ENCODE measurements at places on chromosomes 3 and 15.

DNA sequence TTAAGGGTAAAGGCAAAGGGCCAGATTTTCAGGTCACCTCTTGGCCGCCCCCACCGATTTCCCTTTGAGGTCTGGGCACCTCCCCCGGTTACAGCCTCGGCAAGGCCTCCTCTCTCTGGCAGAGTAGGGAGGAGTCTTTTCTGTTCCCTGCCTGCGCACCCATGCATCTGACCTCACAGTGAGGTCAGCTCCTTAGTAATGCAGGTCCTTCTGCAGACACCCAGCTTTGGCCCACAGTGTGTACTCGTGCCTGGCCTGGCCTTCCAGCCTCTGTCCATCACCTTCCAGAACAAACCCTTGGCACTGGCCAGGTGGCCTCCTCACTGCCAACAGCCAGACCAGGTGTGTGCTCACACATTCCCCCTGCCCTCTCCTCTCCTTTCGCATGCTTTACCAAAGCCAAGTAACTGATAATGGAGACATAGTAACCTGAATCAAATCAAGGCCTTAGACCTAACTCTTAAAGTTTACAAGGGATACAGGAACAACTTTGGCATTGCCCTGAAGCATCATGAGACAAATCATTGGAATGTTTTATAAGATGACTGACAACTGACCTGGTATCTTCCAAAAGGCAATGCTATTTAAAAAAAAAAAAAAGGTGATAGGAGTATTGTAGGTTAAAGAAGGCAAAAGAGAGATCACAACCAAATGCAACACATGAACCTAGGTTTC is 61.3 kb downstream of the CORO2B start:
- DNase-seq: no peak

GRCh38 chr3:58680879-58681525 is 14.4 kb upstream of the FAM3D start:
- no peak for DNase-seq

DNA sequence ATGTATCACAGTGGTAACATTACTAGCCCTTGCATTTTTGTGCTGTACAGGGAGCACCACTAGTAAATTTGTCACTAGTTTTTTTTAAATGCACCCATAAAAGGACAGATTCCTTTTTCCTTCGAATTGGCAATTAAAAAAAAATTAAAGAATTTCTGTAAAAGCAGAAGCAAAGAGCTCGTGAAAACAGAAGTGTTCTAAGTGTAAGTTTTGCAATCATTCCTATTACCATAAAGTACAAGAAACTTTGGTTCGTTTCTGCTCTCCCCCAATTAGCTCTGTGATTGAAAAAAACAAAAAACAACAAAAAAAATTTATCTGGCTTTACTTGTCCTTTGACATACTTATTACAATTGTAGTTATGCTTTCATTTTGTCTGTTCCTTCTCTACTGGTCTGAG is 5.3 kb downstream of the SERP1 start:
- DNase-seq: no peak

GRCh38 chr15:28936081-28936480 is 50.3 kb downstream of the APBA2 start:
- no peak for DNase-seq

- DNase-seq: no peak
Observed at GRCh38 chr3:71652781-71653413, 69.4 kb upstream of the FOXP1 start.

DNA sequence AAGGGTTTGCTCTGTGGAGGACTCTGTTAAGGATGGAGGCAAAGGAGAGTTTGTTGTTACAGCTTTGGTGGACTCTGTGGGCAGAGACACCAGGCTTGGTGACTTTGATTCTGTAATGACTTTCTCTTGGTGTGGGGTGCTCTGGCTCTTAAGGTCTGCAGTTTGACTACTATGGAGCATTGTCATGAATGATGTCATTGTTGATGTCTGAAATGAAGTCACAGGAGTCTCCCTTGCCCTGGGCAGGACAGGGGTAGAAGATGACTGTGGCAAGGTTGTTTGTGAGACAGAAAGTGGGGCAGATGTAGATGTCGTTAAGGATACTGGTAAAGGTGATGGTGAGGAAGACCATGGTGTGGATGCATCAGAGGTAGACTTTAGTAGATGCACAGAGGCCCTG is 42.7 kb downstream of the HEG1 start:
- DNase-seq: no peak

DNA sequence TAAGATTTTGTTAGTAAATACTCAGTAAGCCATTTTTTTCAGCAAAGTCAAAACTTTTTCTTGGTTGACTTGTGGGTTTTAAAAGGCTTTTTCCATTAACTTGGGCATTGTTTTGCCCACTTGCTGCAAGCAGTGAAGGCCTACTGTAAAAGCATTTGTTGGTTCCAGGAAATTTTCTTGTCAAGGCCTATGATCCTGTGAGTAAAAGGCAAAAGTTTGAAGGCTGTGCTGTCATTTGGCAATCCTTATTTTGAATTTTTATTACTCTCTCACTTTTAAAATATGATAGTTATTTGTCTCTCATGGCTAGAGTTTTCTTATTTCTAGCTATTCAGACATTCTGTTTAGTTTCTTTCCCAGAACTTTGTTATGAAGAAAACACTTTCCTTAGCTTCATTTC is 13.0 kb downstream of the P2RY12 start:
- DNase-seq: no peak

DNA sequence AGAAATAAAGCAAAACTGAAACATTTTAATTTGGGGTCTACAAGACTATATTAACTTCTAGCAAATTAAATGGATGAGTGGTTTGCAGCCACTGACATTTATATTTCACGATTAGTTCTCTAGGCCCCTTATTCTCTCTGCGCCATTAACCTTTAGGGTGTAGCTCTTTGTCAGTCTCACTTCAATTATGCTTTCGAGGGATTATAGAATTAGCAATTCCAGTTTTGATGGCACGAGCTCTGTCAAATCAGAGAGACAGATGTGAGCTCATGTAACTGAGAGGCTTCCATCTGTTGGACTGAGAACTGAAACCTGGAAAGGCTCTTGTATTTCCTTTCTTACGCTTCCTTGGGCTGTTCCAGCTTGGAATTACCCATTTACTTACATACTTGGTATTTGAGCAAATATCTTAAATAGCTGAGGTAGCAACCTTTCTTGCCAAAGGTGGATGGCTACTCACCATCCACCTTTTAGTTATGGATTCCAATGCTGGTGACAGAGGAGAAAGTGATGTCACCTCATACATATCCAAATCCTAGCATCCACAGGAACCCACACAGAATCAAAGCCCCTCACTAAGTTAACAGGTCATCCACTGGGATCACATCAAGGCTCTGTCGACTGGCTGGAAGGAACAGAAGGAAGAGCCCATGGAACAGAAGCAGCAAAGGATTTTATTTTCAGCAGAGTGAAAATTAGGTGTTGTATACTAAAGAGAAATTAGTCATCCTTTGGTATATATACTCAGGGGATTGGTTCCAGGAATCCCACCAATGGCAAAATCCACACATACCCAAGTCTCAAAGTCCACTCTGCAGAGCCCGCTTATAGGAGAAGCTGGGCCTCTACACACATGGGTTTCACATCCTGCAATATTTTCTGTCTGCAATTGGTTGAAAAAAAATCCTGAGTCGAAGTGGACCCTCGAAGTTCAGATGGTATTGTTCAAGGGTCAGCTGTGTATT is 20.8 kb downstream of the VGLL4 start:
- DNase-seq: no peak

DNA sequence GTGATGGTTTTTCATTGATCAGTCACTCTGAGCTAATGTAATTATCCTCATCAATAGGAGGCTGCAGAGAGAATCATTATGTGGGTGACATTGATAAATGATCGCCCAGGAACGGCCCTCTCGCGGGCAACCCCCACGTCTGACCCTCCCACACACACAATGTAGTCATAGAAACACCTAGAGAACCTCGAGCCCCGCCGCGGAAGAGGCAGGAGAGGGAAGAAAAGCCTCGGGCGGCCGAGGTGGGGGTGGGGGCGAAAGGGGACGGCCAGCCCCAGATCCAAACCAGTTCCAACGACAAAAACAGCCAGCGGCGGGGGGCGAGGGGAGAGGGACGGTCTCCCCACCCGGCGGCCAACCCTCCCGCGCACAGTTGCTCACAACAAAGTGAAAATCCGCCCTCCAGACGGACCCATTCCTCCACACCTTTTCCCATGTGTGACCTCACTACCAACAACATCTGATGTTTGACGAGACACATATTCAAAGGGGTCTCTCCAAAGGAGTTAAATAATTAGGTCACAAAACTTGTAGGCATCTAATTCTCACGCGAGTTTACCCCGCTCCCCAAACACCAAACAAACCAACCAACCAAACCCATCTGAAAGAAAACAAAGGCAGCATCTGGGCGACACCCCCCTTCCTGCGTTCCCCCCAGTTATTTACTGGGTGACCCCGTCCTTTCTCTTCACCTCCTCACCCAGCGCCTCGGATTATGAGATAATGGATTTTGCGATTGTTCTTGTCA is 213.0 kb downstream of the MEIS2 start:
- DNase-seq: no peak

DNA sequence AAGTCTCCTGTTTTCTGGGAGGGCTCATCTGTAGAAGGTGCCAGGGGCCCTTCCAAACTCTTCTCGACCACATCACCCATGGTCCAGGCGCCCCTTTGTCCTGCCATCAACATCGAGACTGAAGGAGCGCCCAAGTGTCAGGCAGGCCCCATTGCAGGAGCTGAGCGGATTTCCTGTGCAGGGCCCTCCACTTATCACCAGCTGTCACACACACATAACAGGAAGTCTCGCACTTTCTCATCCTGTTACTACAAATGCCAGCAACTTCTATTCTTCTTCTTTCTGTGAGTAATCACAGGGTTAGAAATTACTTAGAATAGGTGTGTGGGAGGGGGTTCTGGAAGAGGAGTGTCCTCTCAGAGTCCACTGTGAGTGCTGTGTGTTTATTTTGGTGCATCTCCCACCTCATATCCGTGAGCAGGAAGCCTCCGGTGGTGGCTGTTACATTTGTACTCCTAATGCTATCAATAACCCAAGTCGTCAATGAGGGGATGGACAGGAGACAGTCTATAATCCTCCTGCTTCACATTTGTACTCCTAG is at the start of gene KLHL6:
Gene KLHL6 (minus strand): TSS at position 166 of the 541 bp plus-strand sequence. CDS start 53 bp downstream, at position 113.
- DNase-seq: no peak

DNA sequence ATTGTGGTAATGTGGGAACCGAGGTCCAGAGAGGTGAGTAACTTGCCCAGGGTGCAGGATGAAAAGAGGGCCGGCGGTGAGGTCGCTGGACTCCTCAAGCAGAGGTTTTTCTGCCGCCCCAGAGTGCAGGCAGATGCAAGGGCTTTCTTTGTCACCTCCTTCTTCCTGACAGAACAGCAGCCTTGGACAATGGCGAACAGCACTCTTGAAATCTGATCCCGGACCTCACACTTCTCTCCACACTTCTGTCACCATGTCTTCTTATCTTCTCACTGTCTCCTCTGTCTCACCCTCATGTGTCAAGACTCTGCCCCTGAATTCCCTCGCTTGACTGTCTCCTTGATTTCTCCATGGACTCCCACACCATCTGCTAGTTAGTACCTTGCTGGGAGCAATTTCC is 15.4 kb upstream of the VPS8 start:
- no peak for DNase-seq

GRCh38 chr15:62400778-62401177 is 235.7 kb upstream of the C2CD4B start:
- DNase-seq: no peak

DNA sequence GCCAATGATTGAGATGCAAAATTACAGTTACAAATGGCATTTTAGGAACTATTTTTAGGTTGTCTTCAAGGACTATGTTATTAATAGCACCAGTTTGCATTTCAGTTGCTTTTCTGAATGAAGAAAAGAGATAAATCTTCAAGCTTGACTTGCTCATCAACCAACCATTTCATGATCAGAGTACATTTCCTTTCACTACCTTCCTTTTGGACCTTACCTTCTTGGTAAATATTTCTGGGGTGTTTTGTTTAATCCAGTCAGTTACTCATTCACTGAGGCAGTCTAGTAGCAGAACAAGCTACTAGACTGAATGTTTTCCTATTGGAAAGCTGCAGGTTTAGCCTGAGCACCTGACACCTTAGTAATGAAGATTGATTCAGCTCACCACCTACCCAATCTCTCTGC is 8.2 kb downstream of the SLC27A2 start:
- no peak for DNase-seq

GRCh38 chr15:51888593-51889195 is 59.2 kb downstream of the TMOD3 start:
- no peak for DNase-seq

DNA sequence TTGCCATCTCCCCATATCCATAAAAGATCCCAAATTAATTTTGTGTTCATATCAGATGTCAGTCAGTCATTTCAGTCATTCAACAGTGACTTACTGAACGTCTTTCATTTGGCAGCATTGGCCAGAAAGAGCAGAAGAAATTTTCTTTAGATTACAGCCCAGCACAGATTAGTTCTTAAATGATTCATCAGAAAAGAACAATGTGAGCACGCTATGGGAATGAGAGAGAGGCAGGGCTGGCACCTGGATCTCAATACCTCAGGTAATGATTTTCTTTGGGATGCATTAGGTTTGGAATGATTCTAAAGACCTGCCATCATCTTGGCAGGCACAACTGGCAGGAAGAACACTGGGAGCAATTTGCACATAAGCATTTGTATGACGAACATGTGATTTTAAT is 41.6 kb downstream of the FBN1 start:
- no peak for DNase-seq

DNA sequence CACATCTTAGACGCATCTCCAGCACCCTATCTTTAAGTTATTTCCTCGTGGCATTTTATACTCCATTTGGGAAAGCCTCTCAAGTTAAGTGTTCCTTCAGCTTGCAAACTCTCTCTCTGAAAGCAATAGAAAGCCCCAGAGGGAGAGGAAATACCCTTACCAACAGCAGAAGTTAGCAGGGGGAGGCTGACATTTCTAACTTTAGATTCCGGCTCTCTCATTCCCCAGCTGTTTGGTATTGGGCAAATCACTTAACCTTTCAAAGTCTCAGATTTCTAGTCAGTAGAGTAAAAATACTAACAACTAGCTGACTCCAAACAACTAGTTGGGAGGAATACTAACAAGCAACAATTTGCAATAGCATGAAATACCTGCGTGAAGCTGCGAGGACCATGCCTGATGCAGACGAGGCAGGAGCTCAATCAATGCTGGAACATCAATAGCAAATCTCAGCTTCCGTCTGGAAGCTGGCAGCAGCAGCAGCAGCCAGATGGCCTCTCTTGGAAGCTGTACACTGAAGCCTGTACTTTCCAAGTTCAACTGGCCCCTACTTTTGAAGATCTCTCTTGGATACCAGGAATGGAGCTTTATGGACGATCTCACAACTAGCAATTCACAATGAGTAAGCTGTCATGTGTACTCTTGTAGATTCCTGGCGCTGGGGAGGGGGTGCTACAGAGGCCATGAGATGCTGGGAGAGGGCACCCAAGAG is 47.8 kb downstream of the THBS1 start:
- DNase-seq: no peak

DNA sequence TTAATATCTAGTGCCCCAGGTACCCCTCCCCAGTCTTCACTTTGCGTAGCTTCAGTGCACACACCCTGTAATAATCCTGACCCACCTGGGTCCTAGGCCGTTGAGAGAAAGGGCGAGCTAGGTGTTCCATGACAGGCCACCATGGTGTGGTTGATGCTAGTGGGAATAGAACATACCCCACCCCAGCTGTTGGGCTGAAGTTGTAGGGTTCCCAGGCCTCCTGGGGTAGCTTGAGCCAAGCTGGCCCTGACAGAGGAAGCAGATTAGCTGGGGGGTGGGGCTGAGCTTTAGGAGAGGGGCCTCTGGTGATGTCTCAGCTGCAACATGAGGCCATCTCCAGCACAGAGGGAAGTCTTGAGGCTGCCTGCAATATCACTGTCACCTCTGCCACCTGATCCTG is 40.5 kb downstream of the RAB11A start:
- no peak for DNase-seq

Measured in right renal pelvis (tissue), 4 donors.